ENCODE measurements at places on chromosomes 2 and 18.

GRCh38 chr2:25197336-25198208 lies 29.2 kb upstream of the POMC start:
- no peak for DNase-seq

- DNase-seq = no peak
Measured at GRCh38 chr2:70709275-70710037, 58.5 kb downstream of the ADD2 start.

DNA sequence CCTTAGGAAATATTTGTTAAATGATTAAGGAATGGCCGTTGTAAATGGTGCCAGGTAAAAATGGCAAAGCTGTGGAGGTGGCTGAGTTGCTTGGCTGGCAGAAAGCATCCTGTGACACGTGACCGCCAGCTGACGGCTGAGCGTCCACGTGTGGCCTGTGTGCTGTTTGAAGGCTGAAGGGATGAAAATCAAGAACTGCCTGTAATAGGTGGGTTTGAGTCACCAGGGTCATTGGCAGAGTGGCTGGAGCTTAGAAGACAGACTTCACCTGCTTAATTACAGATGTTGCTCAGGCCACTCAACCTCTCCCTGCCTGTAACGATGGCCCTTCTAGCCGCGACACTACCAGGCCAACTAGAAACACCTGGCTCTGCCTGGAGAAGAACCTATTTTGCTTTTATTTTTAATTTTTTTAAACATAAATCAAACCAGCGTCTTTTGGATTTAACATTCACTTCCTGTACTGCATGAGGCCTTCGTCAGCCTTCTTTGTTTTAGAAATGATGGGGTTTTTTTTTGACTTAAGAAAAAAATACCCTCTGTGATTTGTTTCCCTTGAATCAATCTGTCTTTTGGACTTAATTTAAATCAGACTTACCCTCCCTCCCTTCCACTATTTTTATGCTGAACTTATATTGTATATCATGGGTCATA lies 206.5 kb downstream of the PRKCE start:
- no peak for DNase-seq

- no peak for DNase-seq
Measured at GRCh38 chr2:37984589-37984988, 59.5 kb downstream of the RMDN2 start.

DNA sequence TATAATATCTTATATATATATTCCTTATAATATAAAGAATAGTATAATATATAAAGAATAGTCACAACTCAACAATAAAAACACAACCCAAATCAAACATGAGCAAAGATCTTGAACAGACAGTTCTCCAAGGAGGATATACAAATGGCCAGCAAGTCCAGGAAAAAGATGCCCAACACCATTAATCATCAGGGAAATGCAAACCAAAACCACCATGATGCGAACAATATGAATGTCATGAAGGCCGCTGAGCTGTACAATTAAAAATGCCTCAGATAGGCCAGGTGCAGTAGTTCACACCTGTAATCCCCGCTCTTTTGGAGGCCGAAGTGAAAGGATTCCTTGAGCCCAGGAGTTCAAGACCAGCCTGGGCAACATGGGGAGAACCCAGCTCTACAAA lies 58.9 kb downstream of the SLC35F5 start:
- no peak for DNase-seq

- no peak for DNase-seq
Measured at GRCh38 chr2:157158111-157158510, 99.4 kb upstream of the GALNT5 start.

DNA sequence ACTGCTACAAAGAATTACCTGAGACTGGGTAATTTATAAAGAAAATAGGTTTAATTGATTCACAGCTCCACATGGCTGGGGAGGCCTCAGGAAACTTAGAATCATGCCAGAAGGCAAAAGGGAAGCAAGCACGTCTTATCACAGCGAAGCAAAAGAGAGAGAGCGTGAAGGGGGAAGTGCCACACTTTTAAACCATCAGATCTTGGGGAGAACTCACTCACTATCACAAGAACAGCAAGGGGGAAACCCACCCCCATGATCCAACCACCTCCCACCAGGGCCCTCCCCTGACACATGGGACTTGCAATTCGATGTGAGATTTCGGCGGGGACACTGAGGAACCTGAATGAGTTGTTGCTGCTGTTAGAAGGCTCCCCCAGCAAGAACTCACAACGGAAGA lies 220.2 kb upstream of the PIEZO2 start:
- DNase-seq = no peak

DNA sequence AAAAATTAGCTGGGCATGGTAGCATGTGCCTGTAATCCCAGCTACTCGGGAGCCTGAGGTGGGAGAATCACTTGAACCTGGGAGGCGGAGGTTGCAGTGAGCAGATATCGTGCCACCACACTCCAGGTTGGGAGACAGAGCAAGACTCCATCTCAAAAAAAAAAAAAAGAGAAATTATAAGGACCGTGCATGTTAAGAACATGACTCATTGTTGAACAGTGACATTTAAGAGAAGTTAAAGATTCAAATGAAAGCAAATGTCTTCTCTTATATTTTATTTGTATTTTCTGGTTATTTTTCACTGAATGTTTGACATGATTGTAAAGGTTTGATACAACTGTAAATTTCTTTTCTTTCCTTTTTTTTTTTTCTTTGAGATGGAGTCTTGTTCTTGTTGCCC lies 69.6 kb downstream of the APLF start:
- no peak for DNase-seq
